Daoy (cell line): ENCODE measurements at places on chromosomes 12 and 14. TPM values are rescaled to one million over a fixed set of nuclear protein-coding genes. Genes with fewer than 3 reads are reported as not detected.

Gene STON2
- total RNA-seq = 7.8 and 10.5 TPM in 2 replicates

Gene KRT79
- total RNA-seq = 0.57 and 2.6 TPM in 2 replicates

Gene SLC25A21
- 37.0 and 105 TPM in 2 replicates for total RNA-seq

DNA sequence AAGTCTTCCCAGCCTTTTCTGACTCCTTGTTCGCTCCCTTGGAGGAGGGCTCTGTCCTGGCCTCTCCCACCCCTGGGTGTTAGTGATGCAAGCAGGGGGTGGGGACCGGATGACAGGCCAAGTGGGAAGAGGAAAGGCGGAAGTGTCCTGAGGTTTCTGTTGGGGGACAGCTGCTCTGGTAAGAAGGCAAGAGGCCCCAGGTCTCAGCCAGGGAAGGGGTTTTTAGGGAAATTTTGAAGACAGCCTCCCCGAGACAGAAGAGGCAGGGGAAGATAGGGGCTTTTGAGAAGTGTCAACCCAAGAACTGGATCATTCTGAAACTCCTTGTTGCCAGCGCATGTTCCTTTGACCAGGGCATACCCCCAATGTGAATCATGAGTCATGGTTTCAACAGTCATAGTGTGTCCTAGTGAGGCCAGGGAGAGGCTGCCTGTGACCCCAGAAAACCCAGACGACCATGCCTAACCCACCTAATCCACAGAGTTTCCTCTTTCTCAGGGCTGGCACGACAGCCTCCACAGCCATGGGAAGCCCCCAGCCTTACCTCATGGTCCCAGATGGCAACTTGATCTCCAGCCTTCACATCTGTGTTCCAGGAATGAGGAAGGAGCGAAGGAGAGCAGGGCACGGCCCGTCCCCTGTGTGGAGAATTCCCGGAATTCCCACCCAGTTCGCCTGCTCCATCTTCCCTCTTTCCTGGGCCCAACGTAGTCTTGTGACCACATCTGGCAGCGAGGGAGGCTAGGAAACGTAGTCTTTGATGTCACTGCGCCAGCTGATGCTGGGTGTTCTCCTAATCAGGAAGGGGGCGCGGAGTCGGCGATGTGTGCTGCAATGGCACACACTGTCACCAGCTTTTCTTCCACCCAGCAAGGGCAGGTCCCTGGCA is 4.9 kb upstream of the GPR132 start:
- peak; percentile 52 for DNase-seq

DNA sequence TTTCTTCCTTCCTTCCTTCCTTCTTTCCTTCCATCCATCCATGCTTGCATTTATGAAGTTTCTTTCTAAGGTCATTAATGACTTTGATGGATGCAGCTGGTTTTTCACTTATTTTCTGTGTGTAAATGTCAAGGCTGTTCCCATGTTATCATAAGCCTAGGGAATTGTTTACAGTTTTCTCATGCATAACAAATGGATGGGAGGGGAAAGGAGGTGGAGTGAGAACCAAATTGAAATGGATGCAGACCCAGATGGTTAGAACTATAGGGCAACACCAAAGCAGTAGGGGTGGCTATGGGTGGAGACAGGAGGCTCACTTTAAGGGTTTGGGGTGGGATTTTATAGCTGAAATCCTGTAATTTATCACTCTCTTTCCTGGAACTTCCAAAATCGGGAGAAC is 146.2 kb downstream of the TPH2 start:
- DNase-seq = no peak

DNA sequence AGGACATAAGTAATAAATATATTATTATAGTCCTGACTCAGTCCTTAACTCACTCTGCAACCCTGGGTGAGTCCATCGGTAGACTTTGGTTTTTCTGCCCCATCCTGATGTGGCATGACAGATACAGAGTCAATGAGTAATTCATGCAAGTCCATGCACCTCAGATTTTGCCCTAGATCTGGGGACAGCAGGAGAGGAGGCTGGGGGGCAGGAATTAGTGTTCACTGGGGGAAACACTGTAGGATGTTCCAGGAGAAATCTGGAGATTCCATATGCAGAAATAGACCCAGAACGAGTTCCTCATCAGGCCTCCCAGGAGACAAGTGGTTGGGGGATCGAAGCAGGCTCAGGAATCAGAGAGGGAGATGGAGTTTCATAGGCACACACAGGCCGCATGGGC is 150.8 kb downstream of the DICER1 start:
- DNase-seq = no peak

DNA sequence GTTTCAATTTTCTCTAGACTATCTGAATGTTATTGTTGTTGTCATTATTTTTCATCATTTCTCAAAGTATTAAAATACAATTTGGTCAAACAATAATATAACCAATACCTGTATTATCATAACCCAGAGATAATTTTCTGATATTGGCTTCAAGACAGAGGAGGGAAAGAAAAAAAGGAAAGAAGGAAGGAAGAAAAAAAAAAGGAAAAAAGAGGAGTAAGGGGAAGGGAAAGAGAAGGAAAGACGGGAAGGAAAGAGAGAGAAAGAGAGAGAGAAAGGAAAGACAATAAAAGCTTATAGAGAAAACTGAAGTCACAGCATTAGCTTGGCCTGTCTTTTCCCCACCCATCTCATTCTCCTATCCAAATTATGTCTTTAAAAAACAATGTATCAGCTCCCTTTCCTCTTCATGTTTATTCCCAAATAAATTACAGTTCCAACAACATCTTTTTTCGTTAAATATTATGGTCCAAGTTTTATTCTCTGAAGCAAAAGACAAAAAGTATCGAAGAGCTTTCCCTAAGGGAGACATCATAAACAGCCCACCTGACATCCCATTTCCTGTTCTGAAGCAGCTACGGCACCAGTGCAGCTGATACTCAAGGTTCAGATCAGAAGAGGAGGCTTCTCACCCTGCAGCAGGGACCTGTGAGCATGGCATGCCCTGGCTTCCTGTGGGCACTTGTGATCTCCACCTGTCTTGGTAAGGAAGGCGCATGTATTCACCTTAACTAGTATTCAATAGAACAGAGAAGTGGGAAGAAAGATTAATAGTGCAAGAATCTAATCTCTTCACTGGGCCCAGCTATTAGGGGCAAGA is 308.3 kb downstream of the DAD1 start:
- DNase-seq = no peak
